ENCODE measurements at places on chromosomes 12 and 14. TPM values are rescaled to one million over a fixed set of nuclear protein-coding genes. Genes with fewer than 3 reads are reported as not detected.

- H3K27me3 ChIP-seq, result no peaks in the 10 kb centered on the region
- no peaks in the 10 kb centered on the region for H3K36me3 ChIP-seq
- H3K4me1 ChIP-seq, result peaks cover 2% of the 10 kb centered on the region
- no peak for DNase-seq
These were observed 2.6 kb upstream of the OR6J1 start for GRCh38 chr14:22646570-22647254.

DNA sequence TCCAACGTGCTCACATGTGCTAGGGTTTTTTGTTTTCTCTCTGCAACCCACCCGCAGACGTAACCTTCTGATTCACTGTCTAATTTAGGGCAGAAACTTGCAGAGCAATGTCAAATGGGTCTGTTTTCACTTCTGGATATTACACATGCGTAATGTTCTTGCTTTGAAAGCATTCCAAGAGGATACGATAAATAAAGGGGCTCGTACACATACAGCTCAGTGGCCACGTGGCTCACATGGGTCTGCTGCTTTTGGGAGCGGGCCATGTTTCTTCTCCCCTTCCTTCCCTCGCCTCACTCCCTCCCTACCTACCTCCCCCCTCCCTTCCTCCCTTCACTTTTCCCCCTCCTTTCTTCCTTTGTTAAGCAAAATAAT is 23.4 kb downstream of the CACNA1C start:
- H3K4me3 ChIP-seq, result no peak overlapping the region
- H3K36me3 ChIP-seq, result no peaks in the 10 kb centered on the region
- no peaks in the 10 kb centered on the region for H3K27me3 ChIP-seq
- H3K27ac ChIP-seq, result no peak overlapping the region

- H3K36me3 ChIP-seq, result peaks cover 3% of the 10 kb centered on the region
- no peak for DNase-seq
- H3K27me3 ChIP-seq, result peaks cover 6% of the 10 kb centered on the region
- H3K27ac ChIP-seq, result peak overlapping the region; percentile 8
- peaks cover 27% of the 10 kb centered on the region for H3K4me1 ChIP-seq
These were observed 5.5 kb downstream of the PRKCH start for GRCh38 chr14:61326847-61327246.

DNA sequence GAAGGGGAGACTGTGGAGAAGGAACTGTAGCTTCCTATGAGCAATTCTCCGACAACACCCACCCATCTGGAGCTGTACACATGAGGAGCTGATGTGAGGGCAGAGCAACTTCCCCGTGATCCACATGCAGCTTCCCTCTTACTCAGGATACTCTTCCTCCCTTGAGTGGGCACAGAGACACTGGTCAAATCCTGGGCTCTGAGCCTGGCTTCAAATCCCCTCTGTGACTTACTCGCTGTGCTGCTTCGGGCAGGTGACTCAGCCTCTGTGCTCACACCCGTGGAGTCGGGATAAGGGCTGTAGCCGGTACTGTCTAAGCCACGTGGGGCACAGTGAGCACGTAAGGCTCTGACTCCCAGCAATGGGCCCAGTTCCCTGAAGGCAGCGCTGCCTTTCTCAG is 31.1 kb downstream of the ZFYVE21 start:
- H3K27me3 ChIP-seq, result no peaks in the 10 kb centered on the region
- no peak overlapping the region for H3K4me3 ChIP-seq
- no peaks in the 10 kb centered on the region for H3K36me3 ChIP-seq
- H3K27ac ChIP-seq, result no peak overlapping the region

GRCh38 chr14:56989359-56989758 is 179.1 kb upstream of the OTX2 start:
- DNase-seq, result no peak
- no peak overlapping the region for H3K4me3 ChIP-seq
- no peaks in the 10 kb centered on the region for H3K36me3 ChIP-seq
- no peaks in the 10 kb centered on the region for H3K4me1 ChIP-seq
- H3K27ac ChIP-seq, result no peak overlapping the region
- H3K27me3 ChIP-seq, result no peaks in the 10 kb centered on the region

GRCh38 chr12:111792155-111792855 is 25.6 kb downstream of the ALDH2 start:
- H3K36me3 ChIP-seq, result no peaks in the 10 kb centered on the region
- no peak for DNase-seq
- no peaks in the 10 kb centered on the region for H3K27me3 ChIP-seq
- H3K4me1 ChIP-seq, result no peaks in the 10 kb centered on the region
- no peak overlapping the region for H3K4me3 ChIP-seq

DNA sequence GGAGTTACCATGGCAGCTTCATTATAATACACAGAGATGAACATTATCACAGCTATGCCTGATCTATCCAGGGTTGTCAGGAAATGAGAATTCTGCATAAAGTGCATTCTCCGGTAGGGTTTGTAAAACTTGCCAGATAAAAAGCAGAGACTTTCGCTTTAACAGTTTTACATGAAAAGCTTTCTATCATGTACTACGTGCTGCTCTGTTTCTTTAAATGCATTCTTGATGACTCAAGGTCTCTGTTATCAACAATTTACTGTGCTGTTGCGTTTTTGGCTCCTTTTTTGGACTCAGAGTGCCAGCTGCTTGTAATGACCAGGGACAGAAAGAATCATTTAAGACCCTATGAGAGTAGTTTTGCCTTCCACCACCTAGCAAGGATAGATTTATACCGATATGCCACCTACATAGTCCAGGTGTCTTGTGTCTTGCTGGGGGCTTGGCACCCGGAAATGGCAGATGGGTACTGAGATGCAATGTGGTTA is 371.2 kb downstream of the BTG1 start:
- no peaks in the 10 kb centered on the region for H3K27me3 ChIP-seq
- no peak overlapping the region for H3K27ac ChIP-seq
- H3K4me1 ChIP-seq, result no peaks in the 10 kb centered on the region
- H3K36me3 ChIP-seq, result no peaks in the 10 kb centered on the region
- H3K4me3 ChIP-seq, result no peak overlapping the region

DNA sequence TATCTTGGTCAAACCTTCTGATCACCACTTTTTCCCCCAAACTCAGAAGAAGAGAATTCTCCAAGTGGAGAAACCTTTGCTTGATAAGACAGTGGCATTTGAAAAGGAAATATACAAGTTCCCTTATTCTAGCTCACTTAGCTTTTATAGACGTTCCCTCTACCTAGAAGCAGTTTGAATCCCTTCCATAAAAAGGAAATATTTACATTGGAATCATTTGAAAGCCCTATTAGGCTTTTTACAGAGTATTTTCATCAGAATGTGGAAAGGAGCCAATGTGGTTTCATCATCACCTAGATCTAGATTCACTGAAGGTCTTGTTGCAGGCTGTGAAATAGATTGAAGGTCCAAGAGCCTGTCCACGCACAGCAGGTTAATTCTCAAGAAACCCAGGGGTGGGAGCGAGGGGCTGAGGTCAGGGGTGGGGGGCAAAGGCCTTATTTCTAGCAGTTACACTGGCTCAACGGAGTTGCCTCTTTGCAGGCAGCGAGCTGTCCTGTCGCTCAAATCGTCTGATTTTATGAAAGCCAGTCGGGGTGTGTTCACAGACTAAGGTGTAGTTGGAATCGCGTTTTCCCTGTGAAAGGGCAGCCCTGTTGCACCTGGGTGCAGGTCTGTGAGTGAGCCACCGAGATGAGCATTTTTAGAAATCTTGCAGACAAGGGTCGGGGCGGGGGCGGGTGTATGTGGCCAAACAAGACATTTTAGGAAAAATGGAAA is 45.6 kb downstream of the AACS start:
- no peak for DNase-seq
- no peaks in the 10 kb centered on the region for H3K27me3 ChIP-seq
- no peak overlapping the region for H3K4me3 ChIP-seq
- H3K36me3 ChIP-seq, result peaks cover 53% of the 10 kb centered on the region

GRCh38 chr12:124914392-124915238 is at the start of gene UBC:
UBC (minus strand) TSS chr12:124914650; CDS start chr12:124913771, 879 bp downstream.
- peak; percentile 95 for DNase-seq
- peak within 1 kb of the TSS; percentile 80 for H3K4me3 ChIP-seq
- H3K4me1 ChIP-seq, result peaks cover 53% of the 10 kb centered on the region
- H3K36me3 ChIP-seq, result peaks cover 32% of the 10 kb centered on the region
- peak within 1 kb of the TSS; percentile 99 for H3K27ac ChIP-seq

The ORAI1 gene
- 6.4 TPM for total RNA-seq

The CCDC196 gene
- total RNA-seq, result 0.14 TPM

The OLR1 gene
- 0.52 TPM for total RNA-seq

The TAS2R8 gene
- total RNA-seq, result not detected
